ENCODE measurements at places on chromosomes 6 and 20.

- DNase-seq, result no peak
Measured at GRCh38 chr6:39114388-39114703, 640 bp downstream of the SAYSD1 start.

DNA sequence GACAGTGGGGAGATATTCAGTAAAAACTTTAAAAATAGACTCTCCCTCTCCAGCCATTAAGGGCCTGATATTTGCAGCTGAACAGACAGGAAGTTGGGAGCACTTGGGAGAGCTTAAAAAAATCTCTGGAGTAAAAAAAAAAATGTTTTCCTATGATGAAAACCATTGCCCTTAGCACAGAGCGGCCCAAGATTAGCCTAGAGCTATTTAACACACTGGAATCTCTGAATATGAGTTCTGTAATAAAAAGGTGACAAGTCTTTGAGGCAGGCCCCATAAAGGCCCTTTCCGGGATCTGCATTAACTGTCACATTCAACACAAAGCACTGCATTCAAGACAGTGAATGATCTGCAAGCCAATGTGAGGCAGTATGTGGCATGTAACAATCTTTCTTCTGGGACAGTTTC is 393.7 kb downstream of the ZFAND3 start:
- DNase-seq, result no peak

DNA sequence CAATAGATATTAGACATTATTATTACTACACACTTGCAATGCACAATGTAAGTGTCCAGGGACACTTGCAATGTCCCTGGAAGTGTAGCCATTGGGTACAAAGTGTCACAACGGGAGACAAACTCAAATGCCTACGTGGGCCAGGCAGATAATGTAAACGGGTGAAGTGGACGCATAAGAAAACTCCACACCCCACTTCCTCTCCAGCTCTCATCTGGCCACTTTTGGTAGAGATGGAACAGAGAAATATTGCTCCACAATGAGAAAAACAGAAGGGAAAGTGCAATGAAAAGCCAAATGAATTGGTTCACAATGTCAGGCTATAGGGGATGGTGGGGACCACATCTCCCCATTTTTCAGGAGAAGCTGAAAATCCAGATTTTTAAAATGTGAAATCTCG is 9.4 kb downstream of the SULF2 start:
- no peak for DNase-seq

DNA sequence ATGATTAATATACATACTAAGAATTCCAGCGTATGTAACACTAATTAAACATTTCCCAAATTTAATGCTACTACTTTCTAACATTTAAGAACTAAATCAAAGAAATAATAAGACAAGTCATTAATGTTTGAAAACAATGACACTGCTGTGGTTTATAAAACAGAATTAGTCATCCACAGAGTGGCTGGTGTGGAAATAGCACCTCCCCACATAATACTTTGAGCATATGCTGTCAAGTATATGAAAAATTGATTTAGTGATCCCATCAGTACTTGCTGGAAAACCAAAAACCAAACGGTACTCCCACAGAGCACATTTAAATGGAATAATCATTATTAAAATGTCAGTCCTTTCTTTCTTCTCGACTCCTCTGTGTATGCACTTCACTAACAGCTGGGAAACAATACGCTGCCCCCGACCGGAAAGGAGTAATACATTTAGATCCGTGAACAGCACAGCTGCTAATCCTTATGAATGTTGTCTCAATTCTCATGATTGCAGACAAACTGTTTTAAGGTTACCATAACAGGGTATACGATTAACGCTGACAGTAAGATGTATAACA is 78.4 kb downstream of the PREP start:
- no peak for DNase-seq

DNA sequence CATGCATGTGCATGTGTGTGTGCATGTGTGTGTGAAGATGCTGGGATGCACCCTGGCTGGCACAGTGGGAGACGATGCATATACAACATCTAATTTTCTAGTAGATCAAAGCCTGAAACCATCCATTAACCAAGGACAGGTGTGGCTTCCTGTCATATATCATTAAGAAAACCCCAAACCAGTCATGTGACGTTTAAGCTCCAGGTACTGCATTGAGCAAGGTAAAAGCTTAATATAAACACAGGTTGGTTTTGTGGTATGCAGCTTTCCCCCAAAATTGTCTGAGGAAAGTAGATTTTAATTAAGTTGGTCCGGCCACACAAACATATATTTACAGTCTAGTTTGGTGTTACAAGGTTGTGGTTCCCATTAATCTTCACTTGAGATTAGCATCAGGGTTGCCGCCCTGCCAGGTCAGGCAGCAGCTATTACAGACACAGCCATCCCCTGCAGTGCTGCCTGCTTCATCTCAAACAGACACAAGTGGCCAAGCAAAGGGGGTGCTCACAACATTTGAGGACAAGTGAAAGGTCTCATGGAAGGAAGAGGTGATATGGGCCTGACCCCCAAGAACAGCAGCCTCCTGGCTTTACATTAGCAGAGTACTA is 48.6 kb upstream of the NAA20 start:
- DNase-seq, result no peak

DNA sequence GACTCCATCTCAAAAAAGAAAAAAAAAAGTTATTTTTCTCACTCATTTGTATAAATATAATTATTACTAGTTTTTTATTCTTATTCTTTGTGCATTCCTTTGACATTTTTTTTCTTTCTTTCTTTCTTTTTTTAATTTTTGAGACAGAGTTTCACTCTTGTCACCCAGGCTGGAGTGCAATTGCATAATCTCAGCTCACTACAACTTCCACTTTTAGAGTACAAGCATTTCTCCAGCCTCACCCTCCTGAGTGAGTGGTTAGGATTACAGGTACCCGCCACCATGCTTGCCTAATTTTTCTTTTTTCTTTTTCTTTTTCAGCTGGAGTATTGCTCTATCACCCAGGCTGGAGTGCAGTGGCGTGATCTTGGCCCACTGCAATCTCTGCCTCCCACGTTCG is 51.4 kb upstream of the JARID2 start:
- DNase-seq, result no peak
